Renal cortex interstitium (tissue), 15 donors: ENCODE measurements at places on chromosomes 16 and 17.

DNA sequence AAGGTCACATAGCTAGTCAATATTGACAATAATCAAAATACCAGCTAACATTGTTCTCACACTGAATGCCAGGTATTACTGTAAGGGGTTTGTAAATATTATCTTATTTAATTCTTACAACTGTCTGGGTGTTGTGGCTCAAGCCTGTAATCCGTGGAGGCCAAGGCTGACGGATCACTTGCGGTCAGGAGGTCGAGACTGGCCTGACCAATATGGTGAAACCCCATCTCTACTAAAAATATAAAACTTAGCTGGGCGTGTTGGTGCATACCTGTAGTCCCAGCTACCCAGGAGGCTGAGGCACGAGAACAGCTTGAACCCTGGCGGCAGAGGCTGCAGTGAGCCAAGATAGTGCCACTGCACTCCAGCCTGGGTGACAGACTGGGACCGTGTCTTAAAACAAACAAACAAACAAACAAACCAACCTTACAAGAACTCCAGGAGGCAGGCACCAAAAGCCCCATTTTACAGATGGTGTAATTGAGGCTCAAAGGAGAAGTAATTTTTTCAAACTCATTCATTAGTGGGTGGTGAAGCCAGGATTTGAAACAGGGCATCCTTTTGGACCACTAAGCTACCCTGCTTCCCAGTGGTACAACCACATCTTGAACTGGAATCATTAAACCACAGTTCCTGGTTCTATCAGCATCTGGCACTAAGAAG, 104.3 kb downstream of the XYLT1 start:
- no peak for DNase-seq

DNA sequence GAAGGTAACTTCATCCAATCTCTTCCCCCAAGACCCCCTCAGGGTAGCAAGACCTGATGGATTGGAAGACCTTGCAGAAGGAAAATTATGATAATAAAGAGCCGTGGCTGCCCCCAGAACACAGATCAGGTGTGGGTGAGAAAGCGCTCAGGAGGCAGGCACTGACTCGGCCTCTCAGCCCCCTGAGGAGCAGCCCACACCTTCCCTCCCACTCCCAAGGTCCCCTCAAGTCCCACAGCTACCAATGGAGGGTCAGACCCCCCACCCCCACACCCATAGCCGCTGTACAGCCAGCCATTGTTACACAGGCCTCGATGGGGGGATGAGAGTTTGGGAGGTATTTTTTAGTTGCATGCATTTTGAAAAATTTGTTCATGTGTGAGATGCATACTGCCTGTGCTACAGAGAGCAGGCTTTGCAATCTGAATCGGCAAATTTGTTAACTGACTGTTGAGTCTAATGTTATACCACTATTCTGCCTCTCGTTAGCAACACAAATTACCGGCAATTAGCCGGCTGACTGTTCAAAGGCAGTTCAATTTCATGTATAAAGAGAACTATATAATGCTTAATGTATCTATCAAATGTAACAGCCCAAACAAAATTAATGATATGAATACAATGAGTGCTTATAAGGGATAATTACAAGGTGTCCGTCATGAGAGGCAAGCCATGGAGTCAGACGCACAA, 211.7 kb downstream of the C16orf78 start:
- DNase-seq: no peak

- peak; percentile 52 for DNase-seq
Observed at GRCh38 chr17:51121620-51122472, 1.2 kb upstream of the SPAG9 start.

GRCh38 chr16:976389-976931, 5.1 kb upstream of the SOX8 start:
- no peak for DNase-seq

DNA sequence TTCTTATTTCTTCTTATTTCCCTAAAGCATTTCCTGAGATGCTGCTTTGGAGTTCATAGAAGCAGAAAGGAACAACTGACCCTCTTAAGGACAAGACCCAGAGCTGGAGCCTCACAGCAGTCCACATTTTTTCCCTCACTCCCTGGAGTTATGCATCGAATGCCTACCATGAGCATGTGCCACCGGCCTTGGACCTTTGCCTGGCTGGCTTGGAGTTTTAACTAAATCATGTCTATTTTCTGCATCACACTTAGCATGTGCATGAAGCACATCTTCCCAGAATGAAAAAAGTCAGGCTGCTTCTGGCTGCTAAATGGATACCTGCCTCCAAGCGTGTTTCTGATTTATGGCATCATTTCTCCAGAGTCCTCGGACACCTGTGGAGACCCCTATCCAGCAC, 104.5 kb downstream of the SPACA3 start:
- no peak for DNase-seq

DNA sequence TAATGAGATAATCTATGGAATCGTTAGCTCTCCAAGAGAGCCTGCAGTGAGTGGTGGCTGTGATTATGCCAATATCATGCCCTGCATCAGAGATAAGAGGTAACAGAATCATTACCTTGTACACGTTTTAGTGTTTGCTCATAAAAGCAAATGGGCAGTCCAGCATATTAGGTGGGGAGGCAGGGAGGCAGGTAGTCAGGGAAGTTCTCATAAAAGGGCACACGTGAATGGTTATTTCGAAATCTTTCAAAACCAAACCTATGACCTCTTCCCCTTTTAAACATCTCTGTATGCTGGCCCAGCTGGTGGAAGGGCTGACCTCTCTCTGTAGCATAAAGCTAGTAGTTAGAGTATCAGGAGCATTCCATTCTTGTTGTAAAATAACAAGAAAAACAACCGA, 51.7 kb downstream of the VAT1L start:
- no peak for DNase-seq

DNA sequence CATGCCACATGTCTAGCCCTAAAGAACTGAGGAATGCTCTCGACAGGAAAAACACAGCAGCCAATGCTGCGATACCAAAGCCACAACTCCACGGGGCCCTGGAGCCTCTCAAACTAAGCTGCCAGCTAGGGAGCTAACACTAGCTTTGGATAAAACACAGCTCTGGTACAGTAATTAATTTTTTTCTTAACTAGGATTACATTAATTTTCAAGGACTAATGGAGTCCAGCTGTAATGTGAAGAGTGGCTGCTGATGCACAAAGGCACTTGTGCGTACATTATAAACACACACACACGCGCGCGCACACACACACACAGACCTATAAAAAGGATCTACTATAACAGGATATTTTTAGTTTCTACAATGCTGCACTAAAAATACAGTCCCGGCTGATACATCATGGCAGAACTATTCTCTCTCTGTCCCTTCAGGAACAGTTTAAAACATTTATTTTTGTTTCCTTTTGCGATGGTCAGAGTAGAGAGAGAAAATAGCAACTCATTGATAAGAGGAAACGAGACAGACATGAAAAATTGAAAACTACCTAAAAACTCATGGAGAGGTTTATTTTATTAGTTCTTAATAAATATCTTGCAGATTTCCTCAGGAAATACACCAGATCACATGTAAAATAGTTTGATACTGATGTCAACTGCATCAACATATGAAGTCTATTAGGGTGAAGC, 88.5 kb downstream of the SMG6 start:
- no peak for DNase-seq

DNA sequence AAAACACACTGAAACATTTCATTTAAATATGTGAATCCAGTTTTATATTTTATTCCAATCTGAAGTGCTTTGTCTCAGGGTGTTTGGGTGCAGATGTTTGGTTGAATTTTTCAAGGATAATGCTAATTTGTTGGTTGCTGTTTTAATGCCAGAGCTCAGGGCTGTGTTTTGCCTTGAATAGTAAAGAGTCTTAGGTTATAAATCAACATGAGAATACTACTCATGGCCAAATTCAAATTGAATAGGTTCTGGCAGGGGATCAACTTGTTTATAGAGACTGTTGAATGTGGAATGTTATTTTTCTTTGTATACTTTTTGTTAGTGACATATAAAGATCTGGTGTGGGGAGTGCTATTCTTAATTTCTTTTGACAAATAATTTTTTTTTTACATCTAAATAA, 18.8 kb downstream of the TOM1L1 start:
- no peak for DNase-seq

GRCh38 chr17:81054308-81054707, 19.4 kb downstream of the BAIAP2 start:
- DNase-seq: no peak

- DNase-seq: peak; percentile 79
Observed at GRCh38 chr17:42677921-42678781, 1.4 kb upstream of the PLEKHH3 start.

GRCh38 chr17:8412089-8412488, 14.5 kb upstream of the RNF222 start:
- no peak for DNase-seq

GRCh38 chr17:40479754-40480480, 21.5 kb downstream of the TNS4 start:
- DNase-seq: no peak

GRCh38 chr17:7916808-7917207, 719 bp upstream of the RNF227 start:
- DNase-seq: no peak

GRCh38 chr16:72443809-72444208, 271.9 kb upstream of the PMFBP1 start:
- DNase-seq: no peak

- DNase-seq: no peak
Observed at GRCh38 chr17:65666876-65667321, 105.5 kb upstream of the AXIN2 start.

GRCh38 chr17:29155227-29155965, 24.8 kb downstream of the MYO18A start:
- DNase-seq: no peak

DNA sequence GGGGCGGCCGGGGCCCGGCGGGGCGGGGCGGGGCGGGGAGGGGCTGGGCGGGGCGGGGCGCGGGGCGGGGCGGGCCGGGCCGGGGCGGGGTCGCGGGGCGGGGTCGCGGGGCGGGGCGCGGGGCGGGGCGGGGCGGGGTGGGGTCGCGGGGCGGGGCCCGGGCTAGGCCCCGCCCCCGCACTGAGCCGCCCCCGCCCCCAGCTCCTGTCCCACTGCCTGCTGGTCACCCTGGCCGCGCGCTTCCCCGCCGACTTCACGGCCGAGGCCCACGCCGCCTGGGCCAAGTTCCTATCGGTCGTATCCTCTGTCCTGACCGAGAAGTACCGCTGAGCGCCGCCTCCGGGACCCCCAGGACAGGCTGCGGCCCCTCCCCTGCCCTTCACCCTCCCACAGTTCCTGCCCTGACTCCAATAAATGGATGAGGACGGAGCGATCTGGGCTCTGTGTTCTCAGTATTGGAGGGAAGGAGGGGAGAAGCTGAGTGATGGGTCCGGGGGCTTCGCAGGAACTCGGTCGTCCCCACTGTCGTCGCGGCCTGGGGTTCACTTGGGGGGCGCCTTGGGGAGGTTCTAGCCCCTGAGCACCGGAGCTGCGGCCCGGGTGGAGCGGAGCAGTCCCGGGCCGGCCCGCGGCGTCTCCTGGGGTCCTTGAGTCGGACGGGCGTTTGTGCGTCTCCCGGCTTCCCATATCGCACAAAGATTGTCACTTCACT, 795 bp upstream of the HBM start:
- DNase-seq: no peak

DNA sequence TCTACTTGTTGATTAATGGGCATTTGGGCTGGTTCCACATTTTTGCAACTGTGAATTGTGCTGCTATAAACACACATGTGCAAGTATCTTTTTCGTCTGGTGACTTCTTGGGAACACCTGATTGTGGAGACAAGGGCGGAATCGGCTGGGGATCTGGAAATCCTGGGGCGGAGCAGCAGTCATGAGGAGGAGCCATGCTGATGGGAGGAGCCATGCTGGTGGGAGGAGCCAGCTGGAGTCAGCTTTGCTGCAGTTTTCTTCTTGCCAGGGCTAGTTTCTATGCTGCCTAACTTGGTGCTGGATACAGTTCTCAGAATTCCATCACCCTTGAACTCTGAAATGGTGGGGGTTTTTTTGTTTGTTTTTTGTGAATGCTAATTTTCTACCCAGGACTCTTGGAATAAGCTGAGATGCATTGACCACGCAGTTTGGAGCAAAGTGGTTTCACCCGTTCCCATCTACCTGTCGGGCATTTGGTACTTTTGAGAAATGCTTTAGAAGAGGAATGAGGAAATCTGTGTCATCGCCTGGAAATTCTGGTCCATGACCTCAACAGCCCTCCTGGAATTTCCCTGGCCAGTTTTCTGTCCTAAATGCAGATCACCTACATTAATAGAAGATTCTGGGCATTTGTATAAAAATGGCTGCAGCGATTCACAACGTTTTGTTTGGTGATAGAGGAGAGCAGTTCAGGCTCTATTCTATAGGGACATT, 217.4 kb upstream of the ZFHX3 start:
- DNase-seq: no peak

- DNase-seq: no peak
Observed at GRCh38 chr17:40582328-40582901, 17.1 kb upstream of the CCR7 start.

DNA sequence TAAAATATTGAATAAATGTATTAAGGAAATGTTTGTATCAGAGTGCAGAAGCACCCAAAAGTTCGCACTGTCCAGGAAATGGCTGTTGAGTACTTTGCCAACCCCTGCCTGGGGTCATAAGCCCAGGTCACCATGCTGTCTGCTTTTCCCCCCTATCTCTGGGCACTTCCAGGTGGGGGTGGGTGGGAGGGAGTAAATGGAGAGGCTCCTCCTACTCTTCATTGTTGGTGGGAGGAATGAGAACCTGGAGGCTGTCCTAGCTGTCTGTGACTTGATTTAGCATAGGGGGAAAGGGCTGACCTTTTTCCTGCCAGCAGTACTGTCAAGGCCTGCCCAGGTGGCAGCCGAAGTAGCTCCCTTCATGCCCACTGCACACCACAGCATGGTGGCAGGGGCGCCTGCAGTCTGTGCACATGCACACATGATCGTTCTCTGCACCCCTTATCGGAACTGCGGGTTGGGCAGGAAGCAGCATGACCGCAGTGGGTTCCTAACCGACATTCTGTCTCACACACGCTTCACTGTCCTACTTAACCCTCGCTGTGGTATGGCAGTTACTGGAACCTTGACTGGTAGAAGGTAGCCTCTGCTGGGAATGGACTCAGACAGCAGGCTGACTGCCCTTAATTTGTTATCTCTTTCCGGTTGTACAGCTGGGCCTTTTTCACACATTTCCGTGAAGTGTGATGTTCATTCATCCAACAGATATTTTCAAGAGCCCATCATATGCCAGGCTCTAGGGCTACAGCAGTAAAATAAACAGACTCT, 41.5 kb downstream of the LDHD start:
- DNase-seq: no peak

- peak; percentile 50 for DNase-seq
Observed at GRCh38 chr16:24609740-24610415, 70.5 kb downstream of the RBBP6 start.

DNA sequence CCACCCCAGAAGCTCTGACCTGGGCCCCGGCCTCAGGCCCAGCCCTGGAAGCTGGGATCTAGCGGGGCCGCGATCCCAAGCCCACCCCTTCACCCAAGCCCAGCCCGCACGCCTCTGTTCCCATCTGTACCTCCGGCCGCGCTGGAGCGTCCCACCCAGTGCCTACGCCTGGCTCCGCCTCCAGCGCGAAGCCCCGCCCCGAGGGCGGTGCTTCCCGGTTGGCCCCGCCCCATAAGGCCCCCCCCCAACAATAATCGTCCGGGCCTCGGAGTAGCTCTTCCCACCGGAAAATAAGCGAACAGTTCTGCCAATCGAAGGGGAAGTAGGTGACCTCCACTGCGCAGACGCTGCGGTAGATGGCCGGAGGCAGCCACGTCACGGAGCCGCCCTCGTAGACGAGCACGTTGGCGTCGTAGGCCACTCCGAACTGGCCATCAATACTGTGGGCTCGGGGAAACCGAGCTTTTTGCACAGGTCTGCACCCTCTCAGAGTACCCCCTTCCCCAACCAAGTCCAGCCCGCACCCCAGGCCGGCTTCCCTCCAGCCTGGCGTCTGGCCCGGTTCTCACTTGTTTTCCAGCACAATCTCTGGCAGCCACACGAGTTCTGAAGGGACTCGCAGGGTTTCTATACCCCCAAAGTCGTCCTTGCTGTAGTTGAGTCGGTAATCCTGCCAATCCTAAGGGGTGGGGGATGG, 1.1 kb downstream of the CHRNE start:
- no peak for DNase-seq
